ENCODE measurements at places on chromosomes 6 and 20.

- no peak for DNase-seq
- H3K4me1 ChIP-seq, result no peaks in the 10 kb centered on the region
- H3K36me3 ChIP-seq, result no peaks in the 10 kb centered on the region
- H3K27ac ChIP-seq, result no peak overlapping the region
- no peak overlapping the region for H3K4me3 ChIP-seq
These were observed 78.5 kb upstream of the TRDN start for GRCh38 chr6:123715006-123715863.

- no peak overlapping the region for H3K27ac ChIP-seq
- no peak for DNase-seq
- H3K4me3 ChIP-seq, result no peak overlapping the region
- H3K27me3 ChIP-seq, result no peaks in the 10 kb centered on the region
These were observed 441.6 kb downstream of the PLCB1 start for GRCh38 chr20:8573686-8574085.

DNA sequence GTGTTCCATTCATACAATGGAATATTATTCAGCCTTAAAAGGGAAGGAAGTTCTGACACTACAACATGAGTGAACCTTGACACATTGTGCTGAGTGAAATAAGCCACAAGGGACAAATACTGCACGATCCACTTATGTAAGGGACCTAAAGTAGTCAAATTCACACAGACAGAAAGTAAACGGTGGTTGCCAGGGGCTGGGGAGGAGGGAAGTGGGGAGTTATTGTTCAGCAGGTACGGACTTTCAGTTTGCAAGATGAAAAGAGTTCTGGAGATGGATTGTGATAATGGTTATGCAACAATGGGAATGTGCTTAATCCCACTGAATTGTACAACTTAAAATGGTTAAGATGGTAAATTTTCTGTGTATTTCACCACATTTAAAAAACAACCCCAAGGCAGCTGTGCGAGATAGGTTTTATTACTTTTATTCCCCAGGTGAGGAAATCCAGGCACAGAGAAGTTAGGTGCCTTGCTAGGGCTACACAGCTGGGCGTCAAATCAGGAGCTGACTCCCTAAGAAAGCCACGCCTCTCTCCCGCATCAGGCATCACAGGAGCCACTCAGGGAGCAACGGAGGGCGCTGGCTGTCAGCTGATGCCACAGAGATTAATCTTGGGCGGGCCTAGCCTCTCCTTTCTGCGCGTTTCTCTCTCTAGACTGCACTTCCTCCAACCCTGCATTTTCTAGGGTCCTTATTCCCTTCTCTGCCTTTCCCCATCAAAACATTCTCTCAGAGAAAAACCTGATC, 9.3 kb upstream of the TRAF3IP2 start:
- H3K27ac ChIP-seq, result no peak overlapping the region
- H3K36me3 ChIP-seq, result no peaks in the 10 kb centered on the region
- DNase-seq, result no peak
- H3K4me1 ChIP-seq, result no peaks in the 10 kb centered on the region
- H3K4me3 ChIP-seq, result no peak overlapping the region

- H3K4me1 ChIP-seq, result no peaks in the 10 kb centered on the region
- no peak overlapping the region for H3K4me3 ChIP-seq
- H3K27ac ChIP-seq, result no peak overlapping the region
- H3K27me3 ChIP-seq, result no peaks in the 10 kb centered on the region
- no peak for DNase-seq
These were observed 250.2 kb downstream of the ZNF217 start for GRCh38 chr20:53343448-53343847.
